Skeletal muscle cell (primary cell): ENCODE measurements at places on chromosomes 3 and 15.

GRCh38 chr15:43800286-43801141 is at the start of gene HYPK:
Gene HYPK, plus strand, starts transcription at chr15:43800599. Its CDS starts 24 bp downstream, at chr15:43800623.
- peak; percentile 58 for DNase-seq

DNA sequence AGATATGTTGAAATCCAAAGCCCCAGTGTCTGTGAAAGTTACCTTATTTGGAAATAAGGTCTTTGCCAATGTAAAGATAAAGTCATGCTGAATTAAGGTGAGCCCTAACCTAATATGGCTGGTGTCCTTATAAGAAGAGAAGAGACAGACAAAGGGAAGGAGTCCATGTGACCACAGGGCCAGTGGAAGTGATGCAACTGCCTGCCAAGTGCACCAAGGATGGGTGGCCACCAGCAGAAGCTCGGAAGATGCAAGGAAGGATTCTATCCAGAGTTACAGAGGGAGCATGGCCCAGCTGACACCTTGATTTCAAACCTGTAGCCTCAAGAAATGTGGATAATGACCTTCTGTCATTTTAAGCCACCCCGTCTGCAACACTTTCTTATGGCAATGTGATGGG is 35.3 kb upstream of the PGPEP1L start:
- DNase-seq = no peak

- no peak for DNase-seq
Measured at GRCh38 chr3:157368171-157368570, 68.5 kb upstream of the PTX3 start.

- DNase-seq = no peak
Measured at GRCh38 chr3:73280746-73281145, 219.3 kb downstream of the EBLN2 start.

DNA sequence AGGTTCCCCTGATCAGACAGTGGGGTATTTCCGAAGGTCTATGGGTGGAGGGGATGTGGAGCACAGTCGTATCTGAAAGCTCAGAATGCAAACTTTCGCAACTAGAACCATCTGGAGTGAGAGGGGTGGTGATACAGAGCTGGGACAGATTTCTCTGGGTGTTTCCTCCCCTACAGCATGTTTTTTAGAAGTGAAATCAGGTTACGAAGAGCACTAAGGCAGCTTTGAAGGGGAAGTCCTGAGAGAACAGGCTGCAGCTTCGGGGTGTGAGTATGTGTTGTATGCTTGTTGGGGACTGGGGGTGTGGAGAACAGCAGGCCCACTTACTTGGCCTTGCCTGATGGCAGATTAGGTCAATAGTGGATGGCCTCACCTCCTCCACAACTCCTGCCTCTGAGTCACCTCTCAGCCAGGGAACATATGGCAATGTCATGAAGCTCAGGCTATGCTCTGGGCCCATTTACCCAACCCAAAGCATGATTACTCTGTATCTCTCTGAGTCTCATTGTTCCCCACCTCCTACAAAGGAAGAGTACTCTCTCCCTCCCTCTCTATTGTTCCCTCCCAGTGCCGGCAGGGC is 107.2 kb upstream of the RASGRP1 start:
- DNase-seq = no peak
